Activated CD4-positive, alpha-beta T cell treated with anti-CD3 and anti-CD28 coated beads, Interleukin-2, amount 10 ng/mL, durations not matched to agents 7 days and 5 days (primary cell): ENCODE measurements at places on chromosomes 4 and X. TPM values are rescaled to one million over a fixed set of nuclear protein-coding genes. Genes with fewer than 3 reads are reported as not detected.

DNA sequence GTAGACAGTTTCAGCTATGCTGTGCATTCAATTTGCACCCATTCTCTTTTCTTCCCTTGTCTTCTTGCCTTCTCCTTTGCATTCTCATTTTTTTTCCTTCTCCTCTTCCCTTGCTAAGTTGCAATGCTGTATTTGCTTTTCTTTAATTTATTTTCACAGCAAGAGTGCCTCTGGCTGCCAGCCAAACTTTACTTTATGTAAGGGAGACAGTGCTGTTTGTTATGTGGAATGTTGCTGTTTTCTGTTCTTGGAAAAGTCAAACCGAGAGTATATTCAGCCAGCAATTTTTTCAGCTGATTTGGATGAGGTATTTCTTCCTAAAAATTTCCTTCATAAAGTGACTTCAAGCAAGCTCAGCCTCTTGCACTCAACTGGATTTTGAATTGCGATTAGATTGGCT lies 1293.4 kb downstream of the ARAP2 start:
- DNase-seq, result no peak

DNA sequence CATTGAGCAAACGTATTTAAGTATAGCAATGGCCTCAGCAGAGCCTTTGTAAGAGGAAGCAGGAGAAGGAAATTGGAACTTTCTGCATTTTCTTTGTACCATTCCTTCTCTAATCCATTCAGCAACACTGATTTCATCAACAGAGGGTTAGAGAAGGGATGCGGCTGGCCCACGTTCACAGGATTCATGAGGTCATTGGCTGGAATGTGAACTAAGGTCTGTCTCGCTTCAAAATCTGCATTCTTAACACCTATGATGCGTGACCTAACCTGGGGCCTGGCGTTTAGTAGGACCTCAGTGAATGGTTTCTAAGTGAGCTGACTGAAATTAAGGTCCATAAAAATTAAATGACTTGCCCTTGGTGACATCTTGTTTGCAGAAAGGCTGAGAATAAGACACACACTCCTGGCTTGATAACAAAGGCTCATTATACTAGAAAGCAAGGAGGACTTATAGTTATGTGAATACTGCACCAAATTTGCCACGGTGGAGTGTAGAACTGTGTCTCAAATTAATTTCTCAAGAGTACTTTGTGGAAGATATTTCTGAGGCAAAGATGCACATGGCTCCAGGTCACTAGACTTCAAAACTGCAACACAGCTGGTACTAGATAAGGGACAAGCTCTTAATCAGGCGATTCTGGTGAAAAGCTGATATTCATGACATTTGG lies 25.4 kb downstream of the FGFBP1 start:
- DNase-seq, result no peak

GRCh38 chrX:9885150-9885549 lies 82.0 kb upstream of the CLDN34 start:
- peak; percentile 40 for DNase-seq

GRCh38 chrX:103839404-103839803 lies 7.3 kb upstream of the RAB9B start:
- DNase-seq, result no peak

DNA sequence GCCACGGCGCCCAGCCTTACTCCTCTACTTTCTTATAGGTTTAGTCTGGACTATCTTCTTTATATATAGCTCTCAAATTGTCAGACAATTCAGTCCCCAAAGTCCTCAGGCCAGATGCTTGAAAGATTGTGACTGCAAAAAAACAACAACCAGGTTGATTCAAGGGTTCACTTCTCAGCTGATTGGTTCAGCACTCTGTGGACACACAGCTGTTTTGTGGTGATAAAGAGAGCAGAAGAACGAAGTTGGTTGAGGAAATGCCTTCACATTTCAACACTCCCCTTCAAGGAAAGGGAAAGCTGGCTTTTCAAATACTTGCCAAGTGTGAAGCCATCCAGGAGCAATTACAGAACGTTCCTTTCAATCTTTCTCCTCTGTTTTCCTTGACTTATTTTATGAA lies 166.8 kb downstream of the SHROOM3 start:
- DNase-seq, result no peak

DNA sequence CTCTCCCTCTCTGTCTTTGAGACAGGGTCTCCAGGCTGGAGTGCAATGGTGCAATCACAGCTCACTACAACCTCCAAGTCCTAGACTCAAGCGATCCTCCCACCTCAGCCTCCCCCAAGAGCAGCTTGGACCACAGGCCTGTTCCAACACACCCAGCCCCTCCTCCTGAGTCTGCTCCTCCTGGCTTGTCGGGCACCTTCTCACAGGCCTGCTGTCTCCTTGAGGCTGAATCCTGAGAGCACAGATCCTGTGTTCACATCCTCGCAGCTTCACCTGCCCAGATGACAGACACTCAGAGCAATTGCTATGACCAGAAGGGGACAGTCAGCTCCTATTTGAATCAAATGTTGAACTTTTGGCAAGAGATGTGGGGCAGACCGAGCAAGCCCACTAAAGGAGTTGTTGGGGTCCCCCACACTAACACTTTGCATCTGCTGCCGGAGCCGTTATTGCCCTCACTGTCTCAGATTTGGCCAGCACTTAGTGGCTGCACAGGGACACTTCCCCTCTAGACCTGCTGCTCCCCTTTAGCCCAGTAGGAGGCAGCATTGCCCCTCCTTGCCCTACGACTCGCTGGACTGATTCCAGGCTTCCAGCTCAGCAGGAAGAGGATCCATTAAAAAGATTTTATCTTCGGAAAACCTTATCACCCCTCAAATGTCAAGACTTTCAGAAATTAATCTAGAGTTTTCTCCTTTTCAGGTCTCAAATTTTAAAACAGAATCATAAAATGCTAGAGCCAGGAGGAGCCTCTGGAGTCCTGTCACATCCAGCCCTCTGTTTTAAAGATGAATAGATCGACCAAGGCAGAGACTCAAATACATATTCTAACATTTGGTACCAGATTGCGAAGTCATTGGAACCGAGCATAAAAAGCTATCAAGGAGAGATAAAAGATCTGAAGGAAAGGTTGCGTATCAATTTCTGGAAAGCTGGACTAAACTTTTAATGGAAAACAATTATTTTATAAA lies 113.7 kb downstream of the USP46 start:
- DNase-seq, result peak; percentile 56

- no peak for DNase-seq
Observed at GRCh38 chr4:85968945-85969819, 390.7 kb downstream of the MAPK10 start.

DNA sequence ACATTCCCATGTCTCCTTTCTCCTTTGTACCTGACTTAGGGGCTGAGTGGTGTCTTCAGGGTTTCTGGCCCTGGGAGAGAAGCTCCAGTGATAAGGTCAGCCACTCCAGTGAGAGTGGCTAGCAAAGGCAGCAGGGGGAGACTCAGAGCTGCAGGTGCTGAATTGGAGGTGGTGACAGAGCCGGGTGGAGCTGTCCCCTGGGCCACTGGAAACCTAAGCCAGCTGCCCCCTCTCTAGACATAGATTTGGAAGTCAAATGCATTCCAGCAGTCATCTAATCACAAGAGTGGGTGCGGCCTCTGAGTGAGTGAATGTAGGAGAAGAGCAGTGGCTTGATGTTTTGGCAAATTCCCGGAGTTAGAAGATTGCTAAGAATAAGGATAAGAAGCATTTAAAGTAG lies 28.5 kb downstream of the TRIM2 start:
- DNase-seq, result no peak

DNA sequence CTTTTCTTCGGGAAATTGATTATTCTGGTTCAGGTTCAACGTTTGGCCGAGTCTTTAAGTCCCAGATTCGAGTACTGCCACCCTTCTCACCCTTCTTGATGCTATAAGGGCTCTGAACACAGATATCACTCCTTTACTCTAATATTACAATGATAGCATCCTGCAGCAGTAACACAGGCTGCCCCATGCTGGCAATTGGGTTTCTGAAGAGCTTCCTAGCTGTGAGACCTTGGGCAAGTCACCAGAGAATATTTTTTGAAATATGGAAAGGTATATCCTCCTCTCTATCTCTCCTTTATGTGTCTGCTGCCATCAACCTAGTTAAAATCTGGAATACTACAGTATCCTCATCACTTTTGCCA lies 297 bp upstream of the MTMR8 start:
- no peak for DNase-seq

GRCh38 chr4:18570370-18570769 lies 548.8 kb upstream of the LCORL start:
- no peak for DNase-seq

DNA sequence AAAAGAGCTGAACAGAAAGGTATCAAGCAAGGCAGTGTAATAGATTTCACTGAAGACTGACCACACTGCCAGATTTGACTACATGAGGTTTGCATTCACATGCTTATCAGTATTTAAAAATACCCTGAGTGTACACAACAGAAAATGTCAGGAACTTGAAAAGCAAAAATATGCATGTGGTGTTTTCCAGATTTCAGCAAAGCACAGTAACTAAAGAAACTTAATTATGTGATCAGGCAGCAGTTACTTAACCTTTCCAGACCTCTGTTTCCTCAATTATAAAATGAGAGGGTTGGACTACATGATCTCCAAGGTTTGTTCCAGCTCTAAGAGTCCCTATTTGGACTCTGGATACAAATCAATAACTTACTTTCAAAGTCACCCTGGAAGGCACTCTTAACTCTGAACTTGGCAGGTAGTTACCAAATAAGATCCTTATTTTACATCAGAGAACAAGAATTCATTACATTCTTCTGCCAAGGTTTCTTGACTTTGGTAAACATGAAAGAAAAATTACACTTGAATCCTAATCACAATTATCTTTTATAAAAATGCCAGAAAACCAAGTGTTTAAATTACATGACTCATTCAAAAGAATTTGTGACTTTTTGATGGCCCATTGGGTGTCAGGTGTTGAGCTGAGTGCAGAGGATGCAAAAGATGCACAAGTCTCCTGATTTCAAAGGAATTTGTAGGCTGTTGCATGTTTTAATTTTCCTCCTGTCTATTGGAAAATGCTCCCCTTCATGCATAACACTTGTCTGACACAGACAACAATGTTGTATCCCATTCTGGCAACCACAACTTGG lies 241.6 kb downstream of the MGST2 start:
- no peak for DNase-seq

- no peak for DNase-seq
Observed at GRCh38 chr4:4720646-4721045, 138.8 kb upstream of the MSX1 start.

DNA sequence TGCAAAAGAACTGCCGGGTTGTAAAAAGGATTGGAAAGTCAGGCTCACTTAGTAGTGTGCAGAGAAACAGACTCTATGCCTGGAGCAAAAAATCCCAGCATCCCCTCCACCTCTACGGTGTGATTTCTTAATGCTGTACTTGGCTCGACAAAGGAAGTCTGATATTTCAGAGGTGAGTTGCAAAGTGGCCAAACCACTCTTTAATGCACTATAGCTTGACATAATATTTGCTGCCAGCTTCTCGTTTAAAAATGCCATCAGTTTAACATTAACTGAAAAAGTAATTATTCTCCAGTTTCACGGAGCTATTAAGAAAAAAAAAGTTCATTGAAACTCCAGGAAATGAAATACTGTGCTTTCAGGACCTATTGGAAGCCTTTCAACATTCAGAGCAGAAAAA lies 448.3 kb upstream of the ZFP42 start:
- no peak for DNase-seq

- no peak for DNase-seq
Observed at GRCh38 chrX:19097553-19098283, 24.6 kb downstream of the ADGRG2 start.

DNA sequence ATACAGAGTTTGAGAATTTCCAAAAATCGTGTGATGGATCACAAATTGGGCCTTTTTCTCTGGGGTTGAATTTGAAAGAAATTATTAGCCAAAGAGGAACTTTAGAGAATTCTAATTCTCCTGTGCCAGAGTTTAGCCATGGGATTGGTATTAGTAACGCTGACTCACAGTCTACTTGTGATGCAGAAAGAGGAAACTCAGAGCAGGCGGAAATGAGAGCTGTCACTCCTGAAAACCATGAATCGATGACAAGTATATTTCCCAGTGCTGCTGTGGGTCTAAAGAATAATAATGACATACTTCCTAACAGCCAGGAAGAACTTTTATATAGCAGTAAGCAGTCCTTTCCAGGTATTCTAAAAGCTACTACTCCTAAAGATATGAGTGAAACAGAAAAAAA lies 64.9 kb downstream of the N4BP2 start:
- no peak for DNase-seq

- DNase-seq, result no peak
Observed at GRCh38 chrX:68672581-68673318, 25.3 kb downstream of the STARD8 start.

GRCh38 chr4:1416948-1417260 lies 10.7 kb upstream of the NKX1-1 start:
- DNase-seq, result no peak

DNA sequence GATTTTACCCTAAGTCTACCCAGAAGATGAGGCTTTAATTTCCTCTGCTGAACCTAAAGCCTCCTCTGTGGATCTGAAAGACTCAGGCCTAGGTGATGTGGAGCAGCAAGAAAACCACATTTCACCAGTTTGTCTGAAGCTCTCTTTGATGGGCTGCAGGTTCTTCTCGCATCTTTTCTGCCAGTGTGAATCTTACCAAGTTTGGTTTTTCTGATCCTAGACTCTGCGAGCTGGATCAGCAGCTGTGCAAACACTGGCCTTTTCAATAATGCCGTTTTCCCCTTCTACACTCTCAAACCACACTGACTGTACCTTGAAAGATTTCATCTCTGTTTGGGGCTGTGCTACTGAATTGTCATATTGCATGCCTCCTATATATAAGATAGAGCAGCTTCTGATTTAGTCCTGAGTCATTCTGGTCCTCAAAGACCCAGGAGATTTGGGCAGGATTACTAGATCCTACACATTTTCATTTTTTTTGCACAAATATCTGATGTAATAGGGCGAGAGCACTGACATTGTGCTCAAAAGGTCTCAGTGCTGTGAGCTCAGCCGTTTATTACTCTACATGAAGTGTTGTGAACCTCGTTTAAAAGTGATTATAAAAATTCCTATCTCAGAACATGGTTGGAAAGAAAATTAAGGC lies 133.6 kb upstream of the FAM9C start:
- peak; percentile 7 for DNase-seq

- DNase-seq, result no peak
Observed at GRCh38 chr4:71635139-71635748, 148.6 kb downstream of the GC start.

- DNase-seq, result no peak
Observed at GRCh38 chr4:53543561-53543960, 47.7 kb downstream of the LNX1 start.

DNA sequence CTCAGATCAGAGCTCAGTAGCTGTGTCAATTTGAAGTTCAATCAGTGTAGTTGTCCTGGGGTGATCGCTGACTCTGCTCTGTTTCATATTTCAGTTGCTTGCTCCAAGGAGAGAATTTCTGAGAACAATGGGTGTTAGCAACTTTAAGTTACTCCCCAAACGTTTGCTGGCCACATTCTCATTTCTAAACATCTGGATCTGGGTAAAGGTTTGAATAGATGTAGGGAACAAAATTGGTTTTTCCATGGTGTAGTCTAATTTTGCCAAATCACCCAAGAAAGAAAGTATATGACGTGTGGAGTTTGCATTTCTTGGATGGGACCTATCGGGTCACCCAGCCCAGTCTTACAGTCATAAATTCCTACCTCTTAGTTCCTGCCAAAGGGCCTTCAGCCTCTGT lies 103.7 kb downstream of the AKAP4 start:
- DNase-seq, result no peak

- DNase-seq, result no peak
Observed at GRCh38 chr4:10737337-10737736, 52.8 kb upstream of the CLNK start.

Gene NUP54
- 50.3 TPM for total RNA-seq

Gene SMR3B
- not detected for total RNA-seq

Gene CSAG3
- total RNA-seq, result 0.35 TPM

Gene MMAA
- total RNA-seq, result 10.3 TPM

Gene SLC25A43
- total RNA-seq, result 3.3 TPM

Gene RBM46
- not detected for total RNA-seq

Gene YY2
- 1.5 TPM for total RNA-seq

Gene PAGE1
- not detected for total RNA-seq

Gene NHS
- 1.2 TPM for total RNA-seq

Gene HTR2C
- not detected for total RNA-seq
